ENCODE measurements at places on chromosomes 2 and 18.
A peak's percentile ranks its signal among the peaks of the same experiment; 100 is the strongest.

- DNase-seq = no peak
Measured at GRCh38 chr2:88331239-88331638, 121.3 kb downstream of the FOXI3 start.

DNA sequence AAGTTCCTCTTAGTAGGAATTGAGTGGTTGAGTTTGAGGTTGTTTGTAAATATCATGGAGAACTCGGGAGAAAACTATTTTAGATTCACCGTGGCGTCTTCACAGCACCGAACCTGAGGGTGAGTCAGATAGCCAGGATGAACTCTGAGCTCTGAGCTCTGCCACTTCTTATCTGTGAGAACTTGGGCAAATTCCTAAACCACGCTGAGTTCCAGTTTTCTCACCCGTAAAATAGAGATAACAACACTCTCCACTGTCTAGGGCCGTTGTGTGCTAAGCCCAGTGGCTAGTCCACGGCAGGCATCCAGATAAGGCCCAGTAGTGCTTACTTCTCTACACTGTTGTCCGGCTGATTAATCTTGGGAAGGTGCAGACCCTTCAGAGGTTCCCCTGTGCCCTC, 7.0 kb downstream of the KIF5C start:
- DNase-seq = no peak

GRCh38 chr2:216107760-216108159, 1.4 kb upstream of the XRCC5 start:
- peak; percentile 64 for DNase-seq

- DNase-seq = no peak
Measured at GRCh38 chr2:24712296-24712695, 80.9 kb downstream of the PTRHD1 start.

- DNase-seq = no peak
Measured at GRCh38 chr2:153787612-153788011, 84.1 kb upstream of the GALNT13 start.

GRCh38 chr2:207162316-207162715, 3.4 kb downstream of the KLF7 start:
- peak; percentile 23 for DNase-seq

- DNase-seq = no peak
Measured at GRCh38 chr2:196276421-196276820, 105.0 kb upstream of the STK17B start.

- no peak for DNase-seq
Measured at GRCh38 chr18:44521668-44522022, 159.0 kb upstream of the SETBP1 start.

DNA sequence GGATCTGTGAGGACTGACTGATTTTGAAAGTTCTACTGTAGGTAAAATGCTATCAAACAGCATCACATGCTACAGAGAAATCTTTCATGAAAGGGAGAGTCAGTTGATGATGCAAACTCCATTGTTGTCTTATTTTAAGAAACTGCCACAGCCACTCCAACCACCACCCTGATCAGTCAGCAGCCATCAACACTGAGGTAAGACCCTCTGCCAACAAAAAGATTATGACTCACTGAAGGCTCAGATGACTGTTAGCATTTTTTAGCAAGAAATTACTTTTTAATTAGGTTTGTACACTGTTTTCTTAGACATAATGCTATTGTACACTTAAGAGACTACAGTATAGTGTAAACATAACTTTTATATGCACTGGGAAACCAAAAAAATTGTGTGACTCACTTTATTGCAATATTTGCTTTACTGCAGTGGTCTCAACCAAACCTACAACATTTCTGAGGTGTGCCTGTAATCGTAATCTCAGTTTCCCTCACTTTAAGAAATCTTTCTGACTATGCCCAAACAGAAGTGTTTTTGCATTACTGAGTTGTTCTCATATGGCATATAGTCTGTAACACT, 42.8 kb downstream of the METTL8 start:
- DNase-seq = no peak

GRCh38 chr2:45288532-45289417, 279.5 kb upstream of the SIX2 start:
- no peak for DNase-seq

GRCh38 chr2:232146294-232146693, 184.8 kb downstream of the DIS3L2 start:
- no peak for DNase-seq

DNA sequence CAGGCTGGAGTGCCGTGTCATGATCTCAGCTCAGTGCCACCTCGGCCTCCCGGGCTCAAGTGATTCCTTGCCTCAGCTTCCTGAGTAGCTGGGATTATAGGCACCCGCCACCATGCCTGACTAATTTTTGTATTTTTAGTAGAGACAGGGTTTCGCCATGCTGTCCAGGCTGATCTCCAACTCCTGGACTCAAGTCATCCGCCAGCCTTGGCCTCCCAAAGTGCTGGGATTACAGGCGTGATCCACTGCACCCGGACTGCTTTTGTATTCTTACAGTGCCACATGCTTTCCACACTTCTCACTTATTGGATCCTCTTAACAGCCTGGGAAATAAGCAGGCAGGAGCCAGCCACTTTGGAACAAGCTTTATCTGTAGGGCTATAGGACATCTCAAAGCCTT, 25.3 kb upstream of the BCL2L11 start:
- DNase-seq = no peak

DNA sequence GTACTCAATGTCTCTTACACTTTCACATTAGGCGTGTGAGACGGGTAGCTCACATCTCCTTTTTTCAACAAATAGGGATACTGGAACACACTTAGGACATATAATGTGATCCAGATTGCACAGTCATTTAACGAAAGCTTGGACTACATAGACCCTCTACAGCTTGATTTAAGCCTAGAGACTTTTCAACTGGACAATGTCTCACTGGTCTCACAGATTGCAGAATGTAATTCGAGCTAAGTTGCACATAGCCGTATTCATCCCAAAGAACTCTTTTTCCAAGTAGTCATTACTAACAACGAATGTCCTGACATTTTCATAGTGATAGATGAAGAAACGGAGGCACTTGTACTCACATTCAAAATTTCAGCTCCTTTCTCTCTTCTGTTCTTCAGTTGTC, 612.1 kb downstream of the ZEB2 start:
- DNase-seq = no peak

DNA sequence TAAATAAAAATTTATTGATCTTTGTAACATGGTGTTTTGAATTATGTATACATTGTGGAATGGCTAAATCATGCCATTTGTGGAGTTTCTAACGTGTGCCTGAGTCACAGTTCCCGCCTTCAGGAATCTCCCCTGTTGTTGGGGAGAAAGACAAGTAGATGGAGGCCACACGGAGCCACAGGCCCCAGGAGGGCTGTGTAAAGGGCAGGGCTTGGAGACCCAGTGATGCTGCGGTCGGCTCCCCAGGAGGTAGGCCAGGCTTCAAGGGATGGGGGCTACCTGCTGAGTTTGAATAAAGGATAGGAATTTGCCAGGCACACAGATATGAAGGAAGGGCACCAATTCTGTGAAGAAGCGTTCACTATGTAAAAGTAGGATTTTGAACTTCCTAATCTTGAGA, 257.1 kb downstream of the GBX2 start:
- no peak for DNase-seq

DNA sequence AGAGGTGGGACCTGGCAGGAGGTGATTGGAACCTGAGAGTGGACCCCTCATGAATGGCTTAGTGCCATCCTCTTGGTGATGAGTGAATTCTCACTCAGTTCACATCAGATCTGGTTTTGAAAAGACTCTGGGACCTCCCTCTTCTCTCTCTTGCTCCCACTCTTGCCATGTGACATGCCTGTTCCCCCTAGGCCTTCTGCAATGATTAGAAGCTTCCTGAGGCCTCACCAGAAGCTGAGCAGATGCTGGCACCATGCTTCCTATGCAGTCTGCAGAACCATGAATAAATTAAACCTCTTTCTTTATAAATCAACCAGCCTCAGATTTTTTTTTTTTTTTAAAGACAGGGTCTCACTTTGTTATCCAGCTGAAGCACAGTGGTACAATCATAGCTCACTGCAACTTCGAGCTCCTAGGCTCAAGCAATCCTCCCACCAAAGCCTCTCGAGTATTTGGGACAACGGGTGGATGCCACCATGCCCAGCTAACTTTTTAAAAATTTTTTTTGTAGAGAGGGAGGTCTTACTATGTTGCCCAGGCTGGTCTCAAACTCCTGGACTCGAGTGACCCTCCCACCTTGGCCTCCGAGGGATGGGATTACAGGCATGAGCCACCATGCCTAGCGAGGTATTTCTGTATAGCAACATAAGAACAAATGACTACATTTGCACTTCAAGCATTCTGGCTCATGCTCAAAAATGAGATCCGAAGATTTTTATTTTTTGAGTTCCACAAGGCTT, 2.0 kb upstream of the ZFAND2B start:
- no peak for DNase-seq

- no peak for DNase-seq
Measured at GRCh38 chr2:63984606-63985359, 34.4 kb downstream of the VPS54 start.

- peak; percentile 70 for DNase-seq
Measured at GRCh38 chr18:70489986-70490933, 201.4 kb downstream of the SOCS6 start.

DNA sequence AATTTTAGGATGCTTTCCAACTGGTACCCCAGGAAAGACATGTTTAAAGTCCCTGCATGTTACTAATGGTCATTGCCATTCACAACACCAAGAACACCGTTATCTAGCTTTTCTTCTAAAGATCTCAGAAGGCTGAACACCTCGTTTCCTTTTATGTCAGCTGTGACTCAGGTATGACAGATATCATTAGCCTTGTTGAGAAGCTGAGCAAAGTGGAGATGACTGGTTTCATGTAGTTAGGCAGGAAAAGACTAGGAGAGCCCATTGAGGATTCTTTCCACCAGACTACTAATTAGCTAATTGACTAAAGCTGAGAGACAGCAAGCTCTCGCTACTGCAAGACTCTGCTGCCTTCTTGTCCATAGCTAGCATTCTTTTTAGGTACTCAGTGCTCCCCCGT, 32.0 kb upstream of the ARL5A start:
- DNase-seq = no peak

DNA sequence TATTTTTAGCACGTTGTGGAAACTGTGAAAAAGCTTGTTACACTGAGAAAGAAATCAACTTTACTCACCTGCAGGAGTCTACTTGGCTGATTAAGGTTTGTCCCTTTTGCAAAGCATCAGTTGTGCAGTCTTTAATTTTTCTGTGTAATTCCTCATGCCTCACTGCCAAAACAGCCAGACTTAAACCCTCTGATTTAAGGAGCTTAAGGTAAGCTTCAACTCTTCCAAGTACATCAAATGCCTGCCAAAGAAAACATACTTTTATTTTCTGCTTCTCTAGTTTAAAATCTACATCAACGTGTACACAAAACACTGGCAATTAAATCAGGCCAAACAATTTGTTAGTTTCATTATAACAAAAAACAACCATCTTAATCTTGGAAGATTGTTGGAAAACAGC, 98.0 kb upstream of the TTN start:
- DNase-seq = no peak

GRCh38 chr18:31424383-31424988, 23.1 kb upstream of the DSG3 start:
- no peak for DNase-seq

GRCh38 chr2:101617796-101618195, 79.7 kb upstream of the MAP4K4 start:
- DNase-seq = peak; percentile 63

GRCh38 chr2:237968048-237968862, 1.4 kb downstream of the UBE2F start:
- DNase-seq = no peak

- no peak for DNase-seq
Measured at GRCh38 chr2:51013933-51014526, 17.9 kb downstream of the NRXN1 start.

GRCh38 chr2:195596840-195597239, 60.2 kb upstream of the SLC39A10 start:
- DNase-seq = no peak

DNA sequence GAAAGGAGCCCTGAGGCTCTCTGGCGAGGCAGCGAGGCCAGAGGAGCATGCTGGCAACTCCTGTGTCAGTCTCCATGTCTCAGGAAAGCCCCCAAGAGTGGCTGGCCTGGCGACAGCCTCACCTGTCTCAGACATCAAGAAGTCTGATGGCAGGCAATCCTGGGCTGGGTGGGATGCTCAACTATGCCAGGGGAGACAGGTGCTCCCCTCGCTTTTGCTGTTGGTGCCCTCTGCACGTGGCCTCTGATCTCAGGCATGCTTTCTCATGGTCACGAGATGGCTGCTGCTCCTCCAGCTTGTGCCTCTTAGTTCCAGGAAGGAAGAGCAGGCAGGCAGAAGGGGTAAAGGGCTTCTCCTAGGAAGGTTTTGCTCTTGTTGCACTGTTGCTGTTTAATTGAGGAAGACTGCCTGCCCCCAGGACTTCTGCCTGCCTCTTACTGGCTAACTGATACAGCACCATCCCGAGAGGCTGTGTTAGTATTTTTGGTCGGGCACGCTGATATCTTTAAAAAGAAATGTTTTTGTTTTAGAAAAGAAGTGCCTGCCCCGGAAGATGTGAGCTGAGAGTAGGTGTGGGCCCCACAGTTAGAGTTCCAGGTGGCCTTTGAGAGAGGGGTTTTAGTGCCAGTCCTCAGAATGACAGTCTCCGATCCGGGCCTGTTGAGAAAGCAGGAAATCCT, 344.8 kb upstream of the HS6ST1 start:
- no peak for DNase-seq
